Small intestine (tissue), 16 donors: ENCODE measurements at places on chromosomes 6 and 20. TPM values are rescaled to one million over a fixed set of nuclear protein-coding genes. Genes with fewer than 3 reads are reported as not detected.

REM1 gene
- not detected for polyA plus RNA-seq

TRAPPC3L gene
- polyA plus RNA-seq = 0.12 TPM

PLAGL1 gene
- 2.7 TPM for polyA plus RNA-seq

CYP39A1 gene
- polyA plus RNA-seq = not detected

OR11A1 gene
- not detected for polyA plus RNA-seq
